ENCODE measurements at places on chromosomes 7 and 10.

DNA sequence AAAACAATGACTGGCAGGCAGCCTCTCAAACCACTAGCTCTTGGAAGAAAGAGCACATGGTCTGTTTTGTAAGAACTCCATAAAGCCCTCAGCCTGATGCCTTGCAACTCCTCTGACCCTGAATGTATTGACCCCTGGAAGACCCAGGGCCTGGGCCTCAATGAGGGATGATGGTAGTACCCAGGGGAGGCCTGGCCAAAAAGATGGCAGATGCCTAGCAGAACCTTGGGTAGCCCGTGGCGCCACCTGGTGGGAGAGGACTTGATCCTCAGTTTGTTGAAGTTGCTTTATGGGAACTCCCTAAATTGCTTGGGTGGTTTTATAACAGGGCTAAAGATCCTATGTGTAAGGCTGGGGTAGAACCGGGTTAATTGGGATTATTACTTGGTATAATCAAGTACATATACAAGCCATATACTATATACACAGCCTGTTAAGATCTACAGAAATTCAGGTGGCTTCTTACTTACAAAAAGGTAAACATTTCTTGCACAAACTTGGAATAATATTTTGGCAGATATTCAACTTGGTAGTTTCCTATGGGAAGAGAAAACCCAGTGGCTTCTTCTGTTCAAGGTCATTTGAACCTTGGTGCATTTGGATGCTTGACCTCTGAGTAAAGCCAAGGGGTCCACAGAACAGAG is 95.8 kb upstream of the CACUL1 start:
- DNase-seq: no peak

- DNase-seq: no peak
Measured at GRCh38 chr7:116384936-116385635, 114.5 kb upstream of the CAV2 start.

DNA sequence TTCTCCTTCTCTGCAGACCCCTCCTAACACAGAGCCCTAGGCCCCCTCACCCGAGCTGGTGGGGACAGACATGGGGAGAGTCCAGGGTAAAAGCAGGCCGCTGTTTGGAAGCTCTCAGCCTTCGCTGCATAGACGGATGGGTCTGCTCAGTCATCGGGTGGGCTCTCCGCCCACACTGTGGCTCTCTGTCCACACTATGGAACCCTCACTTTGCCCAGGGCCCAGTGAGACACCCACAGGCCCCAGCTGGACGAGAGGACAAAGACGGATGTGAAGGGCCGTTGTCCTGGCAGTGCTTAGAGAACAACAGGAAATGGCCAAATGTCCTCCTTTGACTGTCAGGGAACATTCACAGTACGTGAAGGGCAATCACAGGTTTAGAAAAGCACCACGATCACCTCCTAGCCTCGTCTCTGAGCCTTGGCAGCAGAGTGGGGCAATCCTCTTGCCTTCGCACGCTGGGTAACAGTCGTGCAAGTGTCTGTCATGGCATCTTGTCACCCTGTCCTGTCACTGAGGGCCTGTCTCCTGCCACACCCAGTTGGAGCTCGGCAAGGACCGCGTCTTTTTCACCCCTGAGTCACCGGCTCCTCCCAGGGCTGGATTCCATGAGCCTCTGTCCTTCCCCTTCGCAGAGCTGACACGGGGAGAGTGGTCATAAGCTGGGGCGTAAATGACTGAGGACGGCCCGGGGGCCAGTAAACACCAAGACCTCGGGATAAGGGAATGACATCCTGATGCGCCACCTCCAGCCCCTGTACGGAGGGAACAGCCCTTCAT is 80.6 kb downstream of the PRKAG2 start:
- DNase-seq: no peak

DNA sequence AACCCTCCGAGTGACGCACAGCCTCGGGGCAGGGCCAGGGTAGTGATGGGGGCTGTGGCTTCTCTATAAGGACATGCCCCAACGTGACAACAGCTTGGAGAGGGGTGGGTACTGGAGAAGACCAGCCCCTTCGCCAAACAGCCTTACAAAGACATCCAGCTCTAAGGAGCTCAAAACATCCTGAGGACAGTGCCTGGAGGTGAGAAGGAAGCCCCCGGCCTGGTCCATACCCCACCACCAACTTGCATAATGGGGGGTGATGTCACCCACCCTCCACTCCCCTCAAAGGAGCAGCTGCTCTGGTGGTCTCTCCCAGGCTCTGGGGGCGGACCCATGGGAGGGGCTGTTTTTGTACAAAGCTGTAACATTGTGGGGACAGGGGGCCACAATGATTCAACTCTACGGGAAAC is 15.1 kb downstream of the PRSS2 start:
- no peak for DNase-seq

- peak; percentile 84 for DNase-seq
Measured at GRCh38 chr10:102583435-102584417, 60.6 kb upstream of the TRIM8 start.

GRCh38 chr7:1106793-1107421 is 19.0 kb downstream of the GPER1 start:
- no peak for DNase-seq

DNA sequence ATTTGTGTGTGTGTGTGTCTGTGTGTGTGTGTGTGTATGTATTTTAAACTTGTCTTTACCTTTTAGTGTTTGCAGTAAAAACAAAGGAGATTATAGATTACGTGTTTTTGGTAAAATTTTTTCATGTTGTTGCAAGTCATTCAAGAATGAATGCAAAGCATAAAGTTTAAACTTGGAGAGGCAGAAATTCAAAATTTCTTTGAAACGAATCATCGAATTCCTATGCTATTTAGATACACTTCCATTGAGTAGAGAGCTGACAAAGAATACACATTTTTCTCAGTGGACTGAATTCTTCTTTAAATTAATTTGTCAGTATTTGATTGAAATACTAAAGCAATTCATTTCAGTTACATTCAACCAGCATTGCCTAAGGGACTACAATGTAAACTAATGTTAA is 66.0 kb upstream of the HDAC9 start:
- DNase-seq: no peak

GRCh38 chr10:22321924-22322640 is 1.2 kb downstream of the BMI1 start:
- DNase-seq: peak; percentile 76
